Upper lobe of left lung (tissue), 6 donors: ENCODE measurements at places on chromosomes 7 and 10. TPM values are rescaled to one million over a fixed set of nuclear protein-coding genes. Genes with fewer than 3 reads are reported as not detected.

The EGFR gene
- 105 TPM for total RNA-seq

- DNase-seq: no peak
- no peaks in the 10 kb centered on the region for H3K27me3 ChIP-seq
- H3K4me3 ChIP-seq: no peak overlapping the region
- no peak overlapping the region for H3K27ac ChIP-seq
- no peaks in the 10 kb centered on the region for H3K4me1 ChIP-seq
Measured at GRCh38 chr7:106823631-106824030, 41.5 kb upstream of the PIK3CG start.

- H3K4me3 ChIP-seq: no peak overlapping the region
- no peaks in the 10 kb centered on the region for H3K27me3 ChIP-seq
- no peak overlapping the region for H3K27ac ChIP-seq
Measured at GRCh38 chr7:16818732-16819131, 13.9 kb upstream of the AGR2 start.

- no peak overlapping the region for H3K4me3 ChIP-seq
- H3K27me3 ChIP-seq: no peaks in the 10 kb centered on the region
- H3K36me3 ChIP-seq: no peaks in the 10 kb centered on the region
- H3K4me1 ChIP-seq: peaks cover 3% of the 10 kb centered on the region
- DNase-seq: no peak
Measured at GRCh38 chr7:122942765-122943164, 52.7 kb downstream of the TAS2R16 start.

The UCMA gene
- total RNA-seq: not detected

- no peak overlapping the region for H3K4me3 ChIP-seq
- no peaks in the 10 kb centered on the region for H3K4me1 ChIP-seq
- no peak overlapping the region for H3K27ac ChIP-seq
Measured at GRCh38 chr7:81527651-81528050, 242.2 kb downstream of the HGF start.

- no peaks in the 10 kb centered on the region for H3K4me1 ChIP-seq
- H3K4me3 ChIP-seq: no peak overlapping the region
- no peak for DNase-seq
- H3K27me3 ChIP-seq: no peaks in the 10 kb centered on the region
- H3K36me3 ChIP-seq: no peaks in the 10 kb centered on the region
Measured at GRCh38 chr10:24773939-24774589, 50.4 kb upstream of the ARHGAP21 start.

- no peaks in the 10 kb centered on the region for H3K27me3 ChIP-seq
- H3K4me3 ChIP-seq: no peak overlapping the region
- no peak overlapping the region for H3K27ac ChIP-seq
- H3K36me3 ChIP-seq: no peaks in the 10 kb centered on the region
Measured at GRCh38 chr7:63073736-63074135, 924.9 kb upstream of the ZNF722 start.
